ENCODE measurements at places on chromosomes 13 and 19. TPM values are rescaled to one million over a fixed set of nuclear protein-coding genes. Genes with fewer than 3 reads are reported as not detected.

The VSIG10L gene
- total RNA-seq = 2.0 TPM

GRCh38 chr13:99922631-99923404 lies 48.7 kb downstream of the ZIC5 start:
- DNase-seq = no peak
- H3K27me3 ChIP-seq = peaks cover 5% of the 10 kb centered on the region

GRCh38 chr13:20980430-20980829 lies 77.9 kb upstream of the XPO4 start:
- no peaks in the 10 kb centered on the region for H3K27me3 ChIP-seq
- H3K27ac ChIP-seq = no peak overlapping the region
- DNase-seq = no peak
- H3K4me1 ChIP-seq = no peaks in the 10 kb centered on the region
- peaks cover 74% of the 10 kb centered on the region for H3K36me3 ChIP-seq
- no peak overlapping the region for H3K4me3 ChIP-seq

GRCh38 chr19:12841094-12841493 lies 2.8 kb downstream of the MAST1 start:
- DNase-seq = peak; percentile 45
- peaks cover 44% of the 10 kb centered on the region for H3K27me3 ChIP-seq
- H3K4me1 ChIP-seq = no peaks in the 10 kb centered on the region
- H3K27ac ChIP-seq = no peak overlapping the region
- peak overlapping the region; percentile 55 for H3K4me3 ChIP-seq

DNA sequence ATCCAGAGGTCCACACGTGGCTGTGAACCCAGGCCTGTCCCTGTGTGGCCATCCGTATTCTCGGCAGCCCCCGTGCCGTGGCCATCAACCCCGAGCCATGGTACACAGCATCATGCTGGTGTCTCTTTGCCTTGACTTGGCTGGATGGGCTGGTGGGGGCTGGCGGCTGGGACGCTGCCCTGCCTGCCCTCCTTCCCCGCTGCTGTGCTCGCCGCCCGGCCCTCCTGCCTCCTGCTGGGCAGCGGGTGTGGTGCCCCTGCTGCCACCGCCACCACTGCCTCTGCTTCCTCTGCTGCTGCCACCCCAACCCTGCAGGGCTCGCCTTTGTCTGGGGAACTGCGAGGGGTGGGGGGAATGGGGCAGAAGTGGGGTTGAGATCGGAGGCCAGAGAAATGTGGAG lies 19.7 kb upstream of the EHD2 start:
- DNase-seq = no peak
- H3K36me3 ChIP-seq = no peaks in the 10 kb centered on the region
- H3K4me3 ChIP-seq = no peak overlapping the region
- H3K27ac ChIP-seq = no peak overlapping the region

GRCh38 chr19:623974-624373 lies 9.4 kb downstream of the POLRMT start:
- no peak for DNase-seq
- no peak overlapping the region for H3K4me3 ChIP-seq
- no peak overlapping the region for H3K27ac ChIP-seq
- H3K36me3 ChIP-seq = peaks cover 9% of the 10 kb centered on the region

All from GM23248 (cell line).